ENCODE measurements at places on chromosomes 2 and 18. TPM values are rescaled to one million over a fixed set of nuclear protein-coding genes. Genes with fewer than 3 reads are reported as not detected.

Gene IL36RN
- not detected for total RNA-seq

Gene HJURP
- total RNA-seq: 46.5 TPM

Gene TUBB6
- 487 TPM for total RNA-seq

Gene MROH2A
- not detected for total RNA-seq

Gene TEX44
- not detected for total RNA-seq

Gene HRH4
- 0.12 TPM for total RNA-seq

Gene DSG4
- total RNA-seq: not detected

Gene TRIM43
- total RNA-seq: not detected

Gene UGT1A9
- total RNA-seq: not detected

Gene MYL1
- not detected for total RNA-seq

Gene CRYGC
- not detected for total RNA-seq

Gene GAREM1
- 2.4 TPM for total RNA-seq

Gene CCDC85A
- total RNA-seq: 4.6 TPM

Gene CYP1B1
- total RNA-seq: 4.0 TPM

Gene GPR39
- total RNA-seq: 3.1 TPM

Gene STK39
- total RNA-seq: 21.0 TPM

Gene PJVK
- total RNA-seq: 2.2 TPM

Gene NT5DC4
- 0.11 TPM for total RNA-seq

Gene ACTG2
- total RNA-seq: 2.9 TPM

Gene DQX1
- total RNA-seq: 0.11 TPM

Gene SPR
- total RNA-seq: 18.6 TPM

Gene CAPN10
- total RNA-seq: 30.3 TPM

Gene DLX1
- total RNA-seq: not detected

Gene CENPA
- total RNA-seq: 7.7 TPM

Gene FSHR
- not detected for total RNA-seq

Gene HOXD1
- not detected for total RNA-seq

Gene PRKAG3
- not detected for total RNA-seq

Gene ASIC4
- total RNA-seq: 0.25 TPM

Gene DES
- total RNA-seq: 858 TPM

Gene TMEM163
- total RNA-seq: not detected

Gene PAX8
- total RNA-seq: 0.12 TPM

Gene CIDEA
- total RNA-seq: 12.1 TPM

Gene DUSP2
- total RNA-seq: 2.3 TPM

Gene HSBP1L1
- total RNA-seq: 7.9 TPM

Gene KHK
- total RNA-seq: 1.2 TPM

Gene QPCT
- 43.6 TPM for total RNA-seq

Gene ANO7
- total RNA-seq: 0.37 TPM

Gene CHRNG
- not detected for total RNA-seq
